ENCODE measurements at places on chromosomes 12 and 14. TPM values are rescaled to one million over a fixed set of nuclear protein-coding genes. Genes with fewer than 3 reads are reported as not detected.

- DNase-seq, result no peak
Observed at GRCh38 chr12:77003246-77003645, 62.1 kb downstream of the E2F7 start.

DNA sequence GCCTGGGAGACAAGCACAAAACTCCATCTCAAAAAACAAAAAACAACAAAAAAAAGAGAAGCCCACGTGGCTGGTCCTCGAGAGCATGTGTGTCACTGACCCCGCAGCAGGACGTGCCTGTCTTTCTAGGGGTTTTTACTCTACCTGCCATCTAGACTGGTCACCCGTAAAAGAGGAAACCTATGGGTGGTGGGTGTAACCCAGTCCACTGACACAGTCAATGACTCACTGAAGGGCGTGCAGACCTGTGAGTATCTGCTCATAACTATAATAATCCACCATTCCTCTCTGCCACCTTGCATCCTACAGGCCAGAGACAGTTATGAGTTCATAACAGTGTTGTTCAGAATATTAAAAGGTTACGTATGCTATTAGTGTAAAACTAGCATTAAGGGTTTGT, 4.6 kb downstream of the GOLGA3 start:
- DNase-seq, result no peak

GRCh38 chr12:122063694-122064024, 14.9 kb upstream of the MLXIP start:
- no peak for DNase-seq

DNA sequence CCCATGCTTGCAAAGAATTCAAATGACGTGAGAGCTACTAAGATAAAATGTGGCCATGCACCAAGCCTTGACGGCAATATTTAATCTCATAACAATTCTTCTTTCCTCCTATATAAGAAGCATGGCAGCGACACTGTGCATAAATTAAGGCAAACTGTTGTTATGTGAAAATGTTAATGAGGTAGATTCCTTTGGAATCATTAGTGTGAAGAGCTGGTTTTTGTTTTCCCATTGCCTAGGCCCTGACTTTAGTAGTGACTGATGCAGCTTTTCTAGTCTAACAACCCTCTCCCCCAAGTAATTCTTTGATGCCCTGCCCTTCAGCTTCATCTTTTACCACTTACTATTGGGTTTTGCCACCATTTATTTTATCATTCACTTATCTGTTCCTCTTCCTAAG, 10.6 kb upstream of the PSEN1 start:
- DNase-seq, result no peak

GRCh38 chr14:105356927-105357326, 41.4 kb upstream of the TEX22 start:
- no peak for DNase-seq

- DNase-seq, result no peak
Observed at GRCh38 chr12:15532364-15532977, 210.2 kb downstream of the PTPRO start.

- DNase-seq, result no peak
Observed at GRCh38 chr14:31510222-31510621, 22.4 kb upstream of the GPR33 start.

DNA sequence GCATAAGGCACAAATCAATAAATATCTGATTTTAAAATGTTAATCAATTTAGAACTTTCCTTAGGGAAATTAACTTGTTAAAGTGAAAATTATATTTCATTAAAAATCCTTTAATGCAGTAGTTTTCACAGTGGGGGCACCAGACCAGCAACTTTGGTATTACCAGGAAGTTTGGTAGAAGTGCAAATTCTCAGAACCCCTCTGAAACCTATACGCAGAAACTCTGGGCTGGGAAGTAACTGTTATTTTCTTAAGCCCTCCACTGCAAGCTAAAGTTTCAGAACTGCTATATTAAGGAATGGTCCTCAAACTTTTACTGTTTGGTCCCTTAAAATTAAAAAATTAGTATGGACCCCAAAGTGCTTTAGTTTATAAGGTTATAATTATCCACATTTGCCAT, 35.7 kb downstream of the GNPTAB start:
- no peak for DNase-seq

GRCh38 chr12:21451529-21451928, 14.1 kb downstream of the PYROXD1 start:
- no peak for DNase-seq

GRCh38 chr12:119679490-119679889, 11.6 kb downstream of the PRKAB1 start:
- no peak for DNase-seq

Gene HEATR5A
- total RNA-seq, result 26.9 TPM

Gene COX6A1
- 489 TPM for total RNA-seq

Gene AMN
- total RNA-seq, result under 0.01 TPM

Gene TBK1
- total RNA-seq, result 38.7 TPM

Gene CBLN3
- total RNA-seq, result not detected

Gene PKP2
- 7.3 TPM for total RNA-seq
